ENCODE measurements at places on chromosomes 3 and 15.

DNA sequence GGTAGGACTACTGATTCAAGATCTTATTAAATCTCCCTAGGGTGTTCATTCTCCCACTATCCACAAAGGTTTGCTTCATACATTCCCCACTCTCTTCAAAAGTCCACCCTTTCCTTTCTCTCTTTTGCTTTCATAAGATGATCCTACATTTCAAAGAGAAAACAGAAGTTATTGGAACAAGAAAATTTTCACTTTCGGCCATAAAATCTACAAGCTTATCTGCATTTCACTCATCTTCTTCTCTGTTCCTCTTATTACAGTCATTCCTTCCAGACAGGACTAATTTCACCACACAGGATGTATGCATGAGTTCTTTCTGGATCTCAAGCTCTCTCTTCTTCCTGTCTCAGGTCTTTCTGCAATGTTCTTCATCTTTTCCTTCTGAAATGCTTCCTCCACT lies 238.7 kb downstream of the ISL2 start:
- DNase-seq = peak; percentile 8

DNA sequence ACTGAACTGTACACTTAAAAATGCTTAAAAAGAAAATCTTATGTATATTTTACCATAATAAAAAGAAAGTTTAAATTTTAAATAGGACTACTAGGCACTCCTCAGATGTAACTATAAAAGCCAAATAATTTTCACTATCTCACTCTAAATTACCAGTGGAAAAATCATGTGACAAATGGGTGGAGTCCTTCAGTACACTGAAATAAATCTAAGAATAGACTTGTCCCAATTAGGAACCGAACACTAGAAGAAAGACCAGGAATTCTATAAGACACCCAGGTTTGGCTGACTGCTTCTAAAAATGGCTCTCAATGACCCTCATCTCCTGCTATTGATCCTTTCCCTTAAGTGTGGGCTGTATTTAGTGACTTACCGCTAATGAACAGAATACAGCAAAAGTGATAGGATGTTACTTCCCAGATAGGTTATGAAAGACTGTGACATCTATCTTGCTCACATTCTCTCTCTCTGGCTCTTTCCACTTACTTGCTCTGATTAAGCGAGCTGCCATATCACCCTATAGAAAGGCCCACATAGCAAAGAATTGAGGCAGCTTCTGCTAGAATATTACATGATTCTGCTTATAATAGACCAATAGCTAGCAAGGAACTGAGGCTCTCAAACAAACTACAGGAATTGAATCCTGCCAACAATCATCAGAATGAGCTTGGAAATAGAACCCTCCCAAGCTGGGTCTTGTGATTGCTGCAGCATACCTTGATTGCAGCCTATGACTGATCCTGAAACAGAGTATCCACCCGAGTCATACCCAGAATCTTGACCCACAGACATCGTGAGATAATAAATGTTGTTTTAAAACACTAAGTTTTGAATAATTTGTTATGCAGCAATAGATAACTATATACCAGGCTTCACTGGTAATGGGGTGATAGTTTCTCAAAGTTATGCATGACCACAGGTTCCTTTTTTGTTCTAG lies 16.9 kb downstream of the TTBK2 start:
- DNase-seq = no peak

DNA sequence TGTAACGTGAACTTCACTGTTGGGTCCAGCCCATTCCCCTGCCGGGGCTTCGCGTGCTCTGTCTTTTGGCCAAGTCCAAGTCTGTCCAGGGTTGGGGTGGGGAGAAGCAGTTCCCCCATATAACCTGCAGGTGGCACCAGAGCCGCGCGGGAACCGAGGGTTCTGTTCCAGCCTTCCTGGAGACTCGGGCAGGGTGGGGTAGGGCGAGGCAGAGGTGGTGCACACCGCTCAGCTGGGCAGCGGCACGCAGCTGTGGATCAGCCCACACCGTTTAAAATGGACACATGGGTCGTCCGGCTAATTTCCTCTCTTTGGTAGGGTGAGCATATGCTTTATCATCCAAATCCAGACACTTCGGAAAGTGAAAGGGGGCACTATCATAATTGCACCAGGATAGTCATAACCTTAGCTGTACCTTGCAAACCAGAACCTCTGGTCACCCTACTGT lies 118.1 kb downstream of the TBC1D2B start:
- peak; percentile 71 for DNase-seq

- no peak for DNase-seq
Measured at GRCh38 chr15:85672332-85673084, 122.2 kb downstream of the KLHL25 start.

- no peak for DNase-seq
Measured at GRCh38 chr3:124636863-124637296, 93.4 kb upstream of the UMPS start.

GRCh38 chr3:11001020-11001657 lies 8.6 kb downstream of the SLC6A1 start:
- DNase-seq = peak; percentile 56

DNA sequence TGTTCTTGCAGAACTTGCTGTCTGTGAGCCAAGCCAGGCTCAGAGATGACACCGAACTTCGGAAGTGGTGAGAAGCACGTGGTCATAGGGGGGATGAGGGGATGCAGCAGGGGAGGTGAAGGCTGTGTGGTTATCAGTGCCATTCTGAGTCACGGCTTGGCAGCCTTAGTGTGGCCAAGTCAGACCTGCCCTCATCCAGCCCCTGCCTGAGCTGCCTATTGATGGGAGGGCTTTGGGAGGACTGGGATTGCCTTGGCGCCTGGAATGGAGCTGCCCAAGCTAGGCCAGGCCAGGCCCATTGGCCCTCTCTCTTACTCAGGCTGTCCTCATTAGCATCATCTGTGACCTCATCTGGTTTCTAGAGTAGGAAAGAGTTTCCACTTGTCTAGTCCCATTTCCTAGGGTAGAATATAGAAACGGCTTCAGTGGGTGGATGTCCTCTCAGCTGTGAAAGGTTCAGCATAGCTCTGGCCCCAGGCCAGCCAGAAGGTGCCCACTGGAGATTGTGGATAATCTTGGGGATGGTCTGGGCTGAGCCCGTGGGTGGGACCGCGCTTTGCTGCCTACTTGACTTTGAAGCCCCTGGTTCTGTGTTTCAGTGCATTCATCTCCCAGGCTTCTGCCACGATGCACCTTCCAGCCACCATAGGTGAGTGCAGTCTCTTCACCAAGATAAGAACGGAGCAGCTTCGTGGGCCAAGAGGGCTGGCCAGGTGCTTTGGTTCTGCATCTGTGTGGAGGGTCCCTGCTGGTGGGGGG lies 7.2 kb downstream of the FAH start:
- DNase-seq = no peak

GRCh38 chr3:192901435-192901834 lies 16.2 kb downstream of the MB21D2 start:
- no peak for DNase-seq

DNA sequence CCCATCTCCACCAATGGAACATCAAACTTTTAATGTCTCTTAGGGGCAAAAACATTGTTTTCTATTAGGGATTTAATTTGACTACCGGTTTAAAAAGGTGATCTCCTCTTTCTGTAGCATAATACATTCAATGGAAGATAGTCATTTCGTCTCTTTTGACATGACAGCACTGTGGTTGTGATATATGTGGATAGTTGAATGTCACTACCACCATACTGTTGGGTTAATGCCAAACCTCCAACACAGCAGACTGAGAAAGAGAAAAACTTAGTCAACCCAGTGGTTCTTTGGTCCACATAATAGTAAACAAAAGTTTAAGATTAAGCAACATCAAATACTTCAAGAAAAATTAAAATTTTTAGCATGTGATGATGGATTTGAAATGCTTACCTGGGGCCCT lies 530.4 kb downstream of the AGBL1 start:
- DNase-seq = no peak

GRCh38 chr15:49215768-49216739 lies 46.0 kb downstream of the GALK2 start:
- DNase-seq = peak; percentile 4

- DNase-seq = no peak
Measured at GRCh38 chr15:40437752-40438687, 2.7 kb upstream of the BAHD1 start.

DNA sequence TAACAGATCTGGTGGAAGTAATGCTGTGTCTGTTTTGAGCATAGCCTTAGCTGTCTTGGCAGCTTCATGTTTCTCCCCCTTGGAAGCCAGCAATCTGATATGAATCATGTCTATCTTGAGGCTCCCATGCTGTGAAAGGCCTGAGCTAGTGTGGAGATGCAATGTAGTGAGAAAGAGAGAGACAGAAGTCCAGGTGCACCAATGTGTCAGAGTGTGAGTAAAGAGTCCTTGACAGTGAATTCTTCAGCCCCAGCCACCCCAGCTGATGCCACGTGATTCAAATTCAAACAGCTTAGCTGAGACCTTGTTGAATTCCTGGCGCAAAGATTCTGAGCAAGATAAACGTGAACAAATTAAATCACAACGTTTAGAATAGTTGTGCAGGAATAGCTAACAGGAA lies 704.2 kb downstream of the EDEM1 start:
- DNase-seq = no peak

DNA sequence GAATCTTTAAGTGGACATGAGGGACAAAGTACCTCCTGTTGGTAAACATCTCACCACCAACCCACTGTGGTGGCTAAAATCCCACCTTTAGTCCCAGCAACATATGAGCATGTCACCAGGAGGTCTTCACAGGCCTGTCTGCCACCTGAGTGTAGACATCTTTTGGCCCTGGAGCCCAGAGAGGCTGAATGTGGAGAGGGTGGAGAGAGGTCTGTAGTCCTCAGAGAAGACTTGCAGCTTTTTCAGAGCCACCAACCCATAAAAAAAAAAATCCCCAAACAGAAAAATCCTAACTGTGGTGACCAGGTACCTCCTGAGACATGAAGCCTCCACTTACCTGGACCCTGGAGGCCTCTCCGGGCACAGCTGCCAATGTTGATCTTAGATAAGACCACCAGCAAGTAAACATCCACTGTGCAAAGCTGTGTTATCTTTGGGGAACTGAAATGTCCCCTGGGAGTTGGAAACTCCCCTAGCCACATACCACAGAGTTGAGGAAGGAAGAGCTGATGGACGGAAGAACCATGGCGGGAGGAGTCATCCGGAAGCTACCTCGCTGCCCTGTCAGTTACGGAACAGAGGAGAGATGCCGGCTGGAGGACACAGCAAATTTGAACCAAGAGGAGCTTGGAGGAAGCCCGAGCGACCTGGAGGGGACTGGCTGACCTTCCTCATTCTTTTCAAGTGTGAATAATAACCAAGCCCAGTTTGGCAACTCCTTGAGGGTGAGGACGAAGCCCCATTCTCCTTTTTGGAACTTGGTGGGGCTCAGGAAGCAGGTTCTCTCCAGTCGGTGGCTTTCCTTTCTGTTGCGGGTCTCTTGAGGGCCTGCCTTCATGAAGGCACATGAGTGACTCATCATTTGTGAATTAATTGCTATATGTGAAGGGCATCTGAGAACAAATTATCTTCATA lies at the start of gene GHRL:
Gene GHRL (minus strand): TSS at position 443 of the 915 bp plus-strand sequence. CDS start 2,767 bp downstream, outside the sequence.
- peak; percentile 96 for DNase-seq

GRCh38 chr3:158403013-158403412 lies 168.0 kb upstream of the MLF1 start:
- no peak for DNase-seq

DNA sequence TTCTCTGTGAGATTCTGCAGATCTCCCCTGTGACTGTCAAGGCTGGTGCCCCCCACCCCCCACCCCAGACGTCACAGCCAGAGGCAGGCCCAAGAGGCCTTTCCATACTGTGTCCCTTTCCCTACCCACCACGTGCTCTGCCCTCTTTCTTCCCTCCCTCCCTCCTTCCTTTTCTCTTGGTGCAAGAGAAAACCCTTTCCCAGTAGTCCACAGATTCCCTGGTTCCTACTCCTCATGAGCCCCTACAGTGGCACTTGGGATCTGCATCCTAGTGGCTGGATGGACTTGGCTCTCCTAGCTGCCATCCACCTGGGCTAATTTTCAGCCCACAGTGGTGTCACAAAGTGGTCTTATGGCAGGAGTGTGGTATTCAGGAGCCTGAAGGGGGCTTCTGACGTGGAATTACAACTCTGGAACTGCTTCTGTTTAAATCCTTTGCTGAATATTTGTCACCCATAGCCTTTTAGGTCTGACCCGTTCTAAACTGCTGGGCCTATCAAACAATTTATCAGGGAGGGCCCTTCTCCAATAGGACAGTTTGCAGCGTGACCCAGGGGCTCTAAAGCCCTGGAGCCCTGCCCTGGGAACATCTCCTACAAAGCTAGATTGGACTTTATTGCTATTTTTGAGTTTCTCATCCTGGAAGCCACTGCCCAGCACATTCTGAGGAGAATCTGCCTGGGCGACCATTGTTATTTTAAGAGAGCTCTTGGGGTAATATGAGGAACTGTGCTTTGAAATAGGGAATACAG lies 35.3 kb downstream of the KLF13 start:
- DNase-seq = no peak

DNA sequence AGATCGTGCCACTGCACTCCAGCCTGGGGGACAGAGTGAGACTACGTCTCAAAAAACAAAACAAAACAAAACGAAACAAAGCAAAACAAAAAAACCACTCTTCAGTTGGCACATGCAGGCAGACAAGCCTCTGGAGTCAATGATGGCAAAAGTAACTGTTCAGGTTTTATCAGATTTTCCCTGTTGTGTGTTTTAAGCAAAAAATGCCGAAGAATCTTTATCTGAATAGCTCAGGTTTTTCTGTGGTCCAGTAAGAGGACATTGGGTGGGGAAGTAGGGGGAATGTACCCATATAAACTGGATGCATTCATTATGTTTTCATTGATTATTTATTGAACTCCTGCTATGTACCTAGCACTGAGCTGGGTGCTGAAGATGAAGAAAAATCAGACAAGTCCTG lies 20.8 kb upstream of the BCL2A1 start:
- no peak for DNase-seq

DNA sequence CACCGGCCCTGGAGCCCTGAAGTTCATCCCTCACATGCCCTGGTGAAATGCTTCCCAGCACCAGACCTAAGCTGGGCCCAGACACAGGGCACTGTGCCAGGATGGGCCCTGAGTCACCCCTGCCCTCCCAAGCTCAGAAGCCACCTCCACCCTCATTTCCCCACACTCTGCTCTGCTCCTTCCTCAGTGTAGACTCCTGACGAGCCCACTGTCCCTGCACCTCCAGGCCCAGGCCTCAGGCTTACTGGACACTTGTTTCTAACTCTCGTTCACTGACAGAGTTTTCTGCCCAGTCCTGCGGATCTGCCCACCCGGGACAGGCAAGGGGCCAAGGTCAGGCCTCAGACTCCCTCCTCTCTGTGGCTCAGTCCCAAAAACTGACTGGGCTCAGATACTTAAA lies 112.6 kb upstream of the RNF7 start:
- no peak for DNase-seq

GRCh38 chr15:49135911-49136310 lies 19.5 kb downstream of the COPS2 start:
- no peak for DNase-seq

- no peak for DNase-seq
Measured at GRCh38 chr3:16079519-16079918, 95.0 kb upstream of the GALNT15 start.

Measured in common myeloid progenitor, CD34-positive (primary cell).